ENCODE measurements at places on chromosomes 3 and 15.

DNA sequence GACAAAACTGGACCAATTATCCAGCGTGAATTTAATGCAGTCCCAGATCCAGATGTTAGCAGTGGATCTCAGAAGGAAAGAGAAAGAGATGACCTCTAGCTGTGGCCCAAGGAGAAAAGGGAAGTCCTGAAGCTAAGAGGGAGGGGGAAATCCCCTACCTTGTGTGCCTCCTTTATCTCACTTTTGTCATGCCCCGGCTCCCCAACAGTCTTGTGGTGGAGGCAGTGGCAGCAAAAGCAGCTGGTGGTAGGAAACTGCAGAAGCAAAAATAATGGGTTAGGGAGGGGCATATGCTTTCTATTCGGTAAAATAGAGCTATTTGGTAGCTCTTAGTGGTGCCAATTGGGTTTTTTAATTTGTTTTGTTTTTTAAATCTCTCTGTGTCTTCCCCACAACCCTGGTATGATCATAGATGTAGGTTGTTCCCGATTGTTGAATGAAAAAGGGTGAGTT lies 56.5 kb downstream of the MCTP2 start:
- DNase-seq, result no peak

DNA sequence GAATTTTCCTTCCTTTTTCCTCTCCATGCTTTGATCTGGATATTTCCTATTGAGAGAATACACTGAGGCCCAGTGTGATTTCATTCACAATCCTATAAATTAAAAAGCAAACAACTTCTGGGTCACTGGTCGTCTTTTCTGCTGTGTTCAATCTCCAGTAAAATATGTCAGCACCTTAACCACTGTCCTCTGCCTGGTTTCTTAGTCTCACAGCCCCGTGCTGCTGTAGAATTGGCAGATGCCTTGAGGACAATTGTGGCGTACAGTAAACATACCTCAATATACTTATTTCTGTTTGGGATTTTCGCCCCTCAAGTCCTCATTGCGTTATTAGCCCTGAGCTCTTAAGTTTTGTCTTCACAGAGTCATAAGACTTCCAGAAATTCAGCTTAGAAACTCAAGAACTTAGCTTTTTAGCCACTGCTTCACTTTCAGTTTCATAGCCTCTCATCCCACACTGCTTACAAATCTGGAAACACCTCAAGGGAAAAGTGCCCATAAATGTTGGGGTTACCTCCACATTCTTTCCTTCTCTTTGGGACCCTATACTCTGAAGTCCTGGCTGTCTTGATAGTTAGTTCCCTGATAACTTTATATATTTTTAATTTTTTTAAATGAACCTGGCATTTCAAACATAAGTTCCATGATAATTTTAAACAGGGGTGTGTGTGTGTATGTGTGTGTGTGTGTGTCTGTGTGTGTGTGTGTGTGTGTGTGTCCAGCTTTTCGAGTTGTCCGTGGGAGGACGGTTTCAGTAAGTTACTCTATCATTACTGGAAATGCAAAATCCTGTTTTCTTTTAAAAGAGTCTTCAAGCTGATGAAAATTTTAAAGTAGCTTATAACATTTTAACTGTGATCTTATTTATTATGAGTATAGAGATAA lies 238.4 kb upstream of the CTDSPL start:
- DNase-seq, result no peak

DNA sequence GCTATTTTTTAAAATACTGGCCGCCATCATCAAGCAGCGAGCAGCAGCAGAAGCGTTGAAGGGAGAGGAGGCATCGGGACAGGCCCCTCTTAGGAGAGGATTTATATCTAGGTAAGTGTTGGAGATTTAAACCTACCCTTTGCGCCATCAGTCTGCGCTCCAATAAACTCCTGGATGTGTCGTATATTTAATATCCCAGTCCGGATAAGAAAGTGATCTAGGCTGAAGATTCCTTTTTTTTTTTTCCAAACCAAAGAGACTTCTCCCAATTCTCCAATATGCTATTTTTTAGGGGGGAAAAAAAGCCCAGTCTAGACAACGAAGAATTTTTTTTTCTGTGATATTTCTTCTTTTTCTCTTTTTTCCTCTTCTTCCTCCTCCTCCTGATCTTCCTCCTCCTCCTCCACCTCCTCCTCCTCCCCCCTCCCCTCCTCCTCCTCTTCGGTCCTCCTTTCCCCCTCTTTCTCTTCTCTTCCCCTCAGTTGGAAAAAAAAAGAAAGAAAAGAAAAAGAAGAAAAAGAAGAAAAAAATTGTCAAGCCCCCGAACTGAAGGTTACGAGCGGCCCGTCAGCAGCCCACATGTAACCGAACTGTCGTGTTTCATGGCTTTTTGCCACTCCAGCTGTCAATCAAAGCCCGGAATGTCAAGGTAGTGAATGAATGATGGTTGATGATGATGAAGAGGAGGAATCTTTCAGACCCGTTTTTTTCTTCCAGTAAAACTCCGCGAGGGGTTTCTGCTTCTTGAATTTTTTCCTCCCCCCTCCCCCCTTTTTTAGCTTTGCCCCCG lies 835 bp downstream of the MEIS2 start:
- peak; percentile 74 for DNase-seq

- DNase-seq, result no peak
Observed at GRCh38 chr3:196122021-196122687, 40.3 kb upstream of the TFRC start.

- no peak for DNase-seq
Observed at GRCh38 chr3:179921951-179922350, 114.8 kb downstream of the PEX5L start.

DNA sequence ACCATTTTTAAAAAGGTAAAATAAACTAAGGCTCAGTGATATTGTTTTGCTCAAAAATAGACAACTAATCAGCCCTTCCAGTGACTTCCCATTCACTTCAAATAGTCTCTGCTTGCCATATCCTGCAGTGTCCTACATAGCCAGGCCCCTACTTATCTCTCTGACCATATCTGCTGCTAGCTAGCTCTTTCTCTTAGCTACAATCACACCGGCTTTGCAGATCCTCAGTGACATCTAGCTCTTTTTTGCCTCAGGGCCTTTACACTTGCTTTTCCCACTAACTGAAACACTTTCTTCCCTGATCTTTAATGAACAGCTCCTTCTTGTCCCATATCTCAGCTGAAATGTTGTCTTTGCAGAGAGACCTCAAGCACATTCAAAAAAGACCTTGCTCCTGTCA lies 161.3 kb downstream of the IL5RA start:
- DNase-seq, result no peak

- no peak for DNase-seq
Observed at GRCh38 chr15:62059108-62059815, 985 bp downstream of the VPS13C start.

DNA sequence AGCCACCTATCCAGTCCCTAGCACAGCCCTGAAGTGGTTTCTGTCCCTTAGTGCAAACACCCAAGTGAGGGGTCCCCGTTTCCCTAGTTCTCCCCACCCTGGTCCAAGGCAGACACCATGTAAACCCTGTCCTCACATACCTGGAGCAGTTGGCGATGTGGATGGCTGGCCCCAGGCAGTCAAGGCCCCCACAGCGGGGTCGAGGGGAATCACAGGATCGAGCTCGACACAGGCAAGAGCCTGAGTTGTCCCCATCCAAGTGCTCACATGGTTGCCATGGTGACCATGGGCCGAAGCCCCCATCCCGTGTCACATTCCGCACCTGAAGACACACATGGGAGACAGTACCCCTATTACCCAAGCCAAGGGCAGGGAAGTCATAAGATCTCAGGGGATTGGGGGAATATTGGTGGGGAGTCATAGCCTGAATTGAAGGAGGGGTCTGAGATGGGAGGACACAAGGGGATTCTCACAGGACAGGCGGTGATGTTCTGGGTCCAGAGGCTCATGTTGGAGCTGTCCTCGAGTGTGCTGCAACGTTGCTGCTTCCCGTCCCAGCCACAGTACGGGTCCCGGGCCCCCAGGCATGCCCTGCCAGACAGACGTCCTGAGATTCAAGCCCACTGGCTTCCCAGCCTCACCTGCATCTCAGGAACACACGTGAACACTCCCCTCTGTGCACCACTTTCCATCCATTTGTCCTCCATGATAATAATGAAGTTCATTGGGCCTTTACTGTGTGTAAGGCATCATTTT lies 112.1 kb downstream of the SEMA5B start:
- no peak for DNase-seq

DNA sequence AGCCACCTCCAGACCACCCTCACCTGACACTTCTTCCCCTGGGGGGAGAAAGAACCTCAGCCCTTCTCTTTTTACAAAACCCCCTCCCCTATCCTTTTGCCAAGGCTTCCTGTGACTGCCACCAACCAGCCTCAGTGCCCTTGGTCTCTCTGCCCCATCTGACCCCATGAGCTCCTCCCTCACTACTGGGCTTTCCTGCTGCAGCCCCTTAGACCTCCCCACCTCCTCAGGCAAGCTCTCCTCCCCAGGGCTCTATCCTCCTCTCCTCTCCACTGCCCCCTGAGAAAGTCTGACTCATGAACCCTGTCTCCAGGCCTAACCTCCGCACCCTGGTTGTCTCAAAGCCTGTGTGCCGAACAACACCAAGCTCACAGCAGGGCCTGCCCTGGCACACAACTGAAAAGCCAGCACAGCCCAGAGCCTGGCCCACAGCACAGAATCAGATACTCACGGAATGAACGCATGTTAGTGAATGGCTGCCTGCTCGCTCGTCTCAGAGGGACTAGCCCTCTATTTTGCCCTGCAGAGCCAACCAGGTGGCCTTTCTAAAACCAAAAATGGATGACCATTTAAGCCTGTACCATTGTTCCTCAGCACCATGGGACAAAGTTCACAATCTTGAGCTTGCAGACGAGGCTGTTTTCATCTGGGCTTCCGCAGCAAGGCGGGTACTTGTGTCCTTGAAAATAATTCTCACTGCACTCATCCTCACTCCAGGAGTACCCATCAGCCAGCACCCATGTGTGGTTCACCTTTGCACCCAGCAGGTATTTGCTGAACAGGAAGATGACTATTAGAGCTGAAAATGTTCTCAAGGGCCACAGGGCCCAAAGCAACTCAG lies 1.7 kb downstream of the CHDH start:
- no peak for DNase-seq

DNA sequence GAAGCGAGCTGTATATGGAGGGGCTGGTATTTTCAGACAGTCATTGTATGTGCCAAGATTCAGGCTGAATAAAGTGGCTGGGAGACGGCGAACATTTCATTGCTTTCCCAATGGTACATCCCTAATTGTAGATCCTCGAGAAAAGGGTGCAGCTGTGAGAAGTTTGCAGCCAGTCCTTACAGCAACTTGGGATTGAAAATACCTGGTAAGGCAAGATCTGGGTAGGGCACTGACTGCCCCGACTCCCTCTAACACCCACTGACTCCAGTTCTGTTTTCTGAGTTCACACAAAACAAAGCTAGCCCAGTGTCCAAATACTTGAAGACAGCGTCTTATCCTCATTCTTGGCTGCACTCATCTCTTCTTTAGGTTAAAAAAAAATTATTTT lies 63.7 kb downstream of the EDEM1 start:
- no peak for DNase-seq

- peak; percentile 7 for DNase-seq
Observed at GRCh38 chr3:108036401-108036800, 54.4 kb downstream of the CD47 start.

DNA sequence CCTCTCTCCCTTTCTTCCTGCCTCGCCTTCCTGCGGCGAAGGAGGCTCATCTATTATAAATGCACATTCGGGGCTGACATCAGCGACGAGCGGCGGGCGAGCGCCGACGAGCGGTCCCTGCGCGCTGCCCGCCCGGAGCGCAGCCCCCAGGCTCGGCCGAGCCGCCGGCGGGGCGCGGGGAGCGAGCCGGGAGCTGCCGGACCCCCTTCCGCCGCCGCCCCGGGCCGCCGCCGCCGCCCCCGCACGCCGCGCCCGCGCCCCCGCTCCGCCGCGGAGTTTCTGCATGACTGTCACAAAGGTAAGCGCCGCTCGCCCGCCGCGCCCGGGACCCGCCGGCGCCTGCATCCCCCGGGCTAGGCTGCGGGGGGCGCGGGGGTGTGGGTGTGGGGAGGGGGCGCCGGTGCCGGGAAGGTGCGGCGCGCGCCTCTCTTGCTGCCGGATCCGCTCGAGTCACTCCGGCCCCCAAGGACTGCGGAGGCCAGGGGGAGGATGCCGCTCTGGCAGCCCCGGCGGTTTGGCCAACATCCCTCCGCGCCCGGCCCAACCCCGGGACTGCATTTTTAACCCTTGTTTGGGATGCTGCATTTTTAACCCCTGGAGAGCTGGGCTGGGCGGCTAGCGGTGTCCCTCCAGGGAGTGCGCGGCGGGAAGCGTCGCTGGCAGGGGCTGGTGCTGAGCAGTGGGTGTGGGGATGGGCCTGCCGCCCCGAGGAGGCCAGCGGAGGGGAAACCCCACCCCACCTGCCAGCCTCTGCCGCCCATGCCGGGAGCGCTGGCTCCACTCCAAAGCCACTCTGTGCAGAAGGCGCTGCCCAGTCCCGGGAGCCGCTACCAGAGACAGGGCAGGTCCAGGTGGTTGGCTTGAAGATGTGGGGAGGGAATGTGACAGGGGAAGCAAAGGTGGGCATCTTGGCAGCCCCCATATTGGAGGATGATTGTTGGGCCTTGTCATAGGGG lies at the start of gene CORO2B:
Gene CORO2B, plus strand, starts transcription at position 14 of the 956 bp plus-strand sequence. Its CDS starts 270 bp downstream, at position 284.
- DNase-seq, result peak; percentile 47

DNA sequence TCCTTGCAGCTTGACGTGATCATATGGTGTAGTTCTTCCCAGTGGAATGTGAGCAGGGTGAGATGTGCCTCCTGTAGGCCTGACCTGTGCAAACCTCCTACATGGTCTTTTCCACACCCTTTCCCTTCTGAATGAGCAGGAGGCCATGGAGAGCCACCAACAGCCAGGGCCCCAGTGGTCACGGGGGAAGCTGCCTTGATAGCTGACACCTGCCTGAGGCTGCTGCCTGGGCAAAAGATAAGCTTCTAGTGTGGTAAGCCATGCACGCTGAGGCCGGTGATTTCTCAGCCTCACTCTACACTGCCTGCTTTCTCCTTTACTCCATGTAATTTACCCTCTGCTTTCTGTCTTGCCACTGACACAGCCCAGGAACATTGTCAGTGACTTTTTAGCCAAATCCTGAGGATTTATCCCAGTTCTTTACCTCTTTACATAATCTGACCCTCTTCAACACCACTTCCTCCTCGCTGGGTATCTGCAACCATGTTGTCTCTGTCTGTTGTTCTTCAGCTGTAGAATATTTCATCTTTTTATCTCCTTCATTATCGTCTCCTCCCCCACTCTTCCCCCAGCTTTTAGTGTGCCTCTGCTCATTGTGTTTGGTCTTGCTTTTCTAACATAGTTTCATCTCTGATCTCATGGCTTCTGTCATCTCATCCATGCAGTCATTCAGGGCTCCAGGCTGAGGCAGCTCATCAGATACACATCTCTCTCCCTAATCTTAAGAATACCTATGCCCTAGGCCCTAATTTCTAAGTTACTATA lies 11.2 kb upstream of the KBTBD12 start:
- no peak for DNase-seq

- no peak for DNase-seq
Observed at GRCh38 chr3:141434255-141434654, 52.6 kb upstream of the RASA2 start.

Measured in fibroblast of upper back skin (primary cell).